ENCODE measurements at places on chromosomes 3 and 15. TPM values are rescaled to one million over a fixed set of nuclear protein-coding genes. Genes with fewer than 3 reads are reported as not detected.
A peak's percentile ranks its signal among the peaks of the same experiment; 100 is the strongest.

DNA sequence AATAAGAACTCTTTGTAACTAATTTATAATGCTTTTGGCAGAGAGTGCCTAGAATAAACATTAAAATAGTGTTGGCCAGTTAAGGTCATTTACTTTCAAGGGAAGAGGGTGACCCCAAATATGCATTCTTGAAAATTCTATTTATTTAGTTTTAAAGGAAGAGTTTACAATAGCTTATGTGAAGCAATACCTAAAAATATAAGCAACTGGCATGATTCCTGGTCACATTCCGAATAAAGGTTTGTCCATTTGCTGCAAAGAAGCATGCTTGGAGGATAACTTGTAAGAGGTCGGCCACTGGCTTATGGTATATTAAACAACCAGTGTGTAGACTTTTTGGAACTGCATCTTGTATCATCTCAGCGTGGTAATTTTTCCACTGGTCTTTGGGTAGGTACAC is 10.2 kb downstream of the MITF start:
- H3K27me3 ChIP-seq = no peaks in the 10 kb centered on the region
- H3K36me3 ChIP-seq = no peaks in the 10 kb centered on the region
- H3K27ac ChIP-seq = no peak overlapping the region
- H3K4me1 ChIP-seq = no peaks in the 10 kb centered on the region
- no peak overlapping the region for H3K4me3 ChIP-seq

The POLR2M gene
- total RNA-seq = 60.8 TPM

- H3K4me1 ChIP-seq = no peaks in the 10 kb centered on the region
- no peak for DNase-seq
- H3K27me3 ChIP-seq = no peaks in the 10 kb centered on the region
- no peaks in the 10 kb centered on the region for H3K36me3 ChIP-seq
- no peak overlapping the region for H3K27ac ChIP-seq
Observed at GRCh38 chr3:21140785-21141184, 610.2 kb downstream of the ZNF385D start.

The CMTM8 gene
- total RNA-seq = 16.4 TPM

- no peaks in the 10 kb centered on the region for H3K27me3 ChIP-seq
- H3K4me3 ChIP-seq = no peak overlapping the region
- no peak overlapping the region for H3K27ac ChIP-seq
- no peak for DNase-seq
- H3K36me3 ChIP-seq = no peaks in the 10 kb centered on the region
- no peaks in the 10 kb centered on the region for H3K4me1 ChIP-seq
Observed at GRCh38 chr3:35528728-35529127, 110.6 kb upstream of the ARPP21 start.

- DNase-seq = no peak
- H3K4me1 ChIP-seq = peaks cover 57% of the 10 kb centered on the region
- no peaks in the 10 kb centered on the region for H3K27me3 ChIP-seq
- H3K27ac ChIP-seq = peak overlapping the region; percentile 37
Observed at GRCh38 chr3:186950402-186951093, 20.2 kb downstream of the ST6GAL1 start.

- H3K27me3 ChIP-seq = no peaks in the 10 kb centered on the region
- H3K36me3 ChIP-seq = no peaks in the 10 kb centered on the region
- no peak overlapping the region for H3K4me3 ChIP-seq
Observed at GRCh38 chr15:53862386-53862785, 102.9 kb upstream of the WDR72 start.

- DNase-seq = no peak
- H3K4me3 ChIP-seq = no peak overlapping the region
- H3K27ac ChIP-seq = no peak overlapping the region
- H3K27me3 ChIP-seq = peaks cover 54% of the 10 kb centered on the region
Observed at GRCh38 chr15:99961011-99961441, 227.8 kb upstream of the LYSMD4 start.

GRCh38 chr15:25243800-25244097 is 195.1 kb downstream of the UBE3A start:
- H3K27ac ChIP-seq = no peak overlapping the region
- no peak for DNase-seq
- no peak overlapping the region for H3K4me3 ChIP-seq
- no peaks in the 10 kb centered on the region for H3K36me3 ChIP-seq

DNA sequence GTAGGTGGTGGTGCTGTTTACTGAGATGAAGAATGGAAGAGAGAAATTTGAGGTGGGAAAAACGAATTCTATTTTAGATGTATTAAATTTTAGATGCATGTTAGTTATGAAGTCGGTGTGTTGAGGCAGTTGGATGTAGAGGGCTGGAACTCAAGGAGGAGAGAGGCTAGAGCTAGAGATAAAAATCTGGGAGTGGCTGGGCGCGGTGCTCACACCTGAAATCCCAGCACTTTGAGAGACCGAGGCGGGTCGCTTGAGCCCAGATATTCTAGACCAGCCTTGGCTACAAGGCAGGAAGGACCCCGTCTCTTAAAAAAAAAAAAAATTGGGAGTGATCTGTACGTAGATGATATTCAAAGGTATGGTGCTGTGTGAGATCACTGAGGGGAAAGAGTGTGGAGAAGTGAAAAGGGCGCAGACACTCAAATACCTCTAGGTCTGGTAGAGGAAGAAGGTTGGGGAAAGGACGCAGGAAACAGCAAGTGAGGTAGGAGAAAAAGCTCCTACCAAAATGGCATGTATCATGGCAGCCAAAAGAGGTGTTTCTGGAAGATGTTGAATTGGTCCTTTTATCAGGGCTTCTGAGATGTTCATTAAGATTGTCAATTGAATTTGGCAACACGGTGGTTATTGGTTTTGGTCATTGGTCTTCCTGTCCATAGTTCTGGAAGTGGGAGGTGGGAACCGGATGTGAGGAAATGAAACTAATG is 1.8 kb downstream of the YEATS2 start:
- H3K36me3 ChIP-seq = no peaks in the 10 kb centered on the region
- no peaks in the 10 kb centered on the region for H3K27me3 ChIP-seq
- H3K27ac ChIP-seq = peak overlapping the region; percentile 90
- no peak for DNase-seq

The ACVR2B gene
- 6.6 TPM for total RNA-seq

- peaks cover 8% of the 10 kb centered on the region for H3K4me1 ChIP-seq
- H3K36me3 ChIP-seq = peaks cover 8% of the 10 kb centered on the region
- no peak overlapping the region for H3K4me3 ChIP-seq
- no peak overlapping the region for H3K27ac ChIP-seq
- DNase-seq = no peak
Observed at GRCh38 chr15:88800738-88801137, 2.5 kb upstream of the ACAN start.

The AMIGO3 gene
- total RNA-seq = not detected

DNA sequence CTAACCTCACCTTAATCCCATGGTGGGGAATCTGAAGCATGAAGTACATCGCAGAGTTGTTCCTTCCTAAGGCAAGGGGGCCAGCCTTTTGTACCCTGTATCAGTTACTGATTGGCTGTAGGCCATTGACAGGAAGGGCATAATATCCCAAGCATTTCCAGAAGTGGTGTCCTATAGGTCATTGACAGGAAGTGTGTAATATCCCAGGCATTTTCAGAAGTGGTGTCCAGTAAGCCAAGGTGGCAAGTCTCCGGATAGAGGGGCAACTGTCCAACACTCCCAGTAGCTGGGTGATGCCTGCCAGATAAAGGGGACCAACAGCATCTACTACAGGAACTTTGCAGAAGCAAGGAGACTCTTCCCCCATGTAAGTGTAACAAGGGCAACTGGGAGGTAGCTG is 52.1 kb upstream of the MYRIP start:
- peaks cover 21% of the 10 kb centered on the region for H3K27me3 ChIP-seq
- no peak overlapping the region for H3K27ac ChIP-seq
- H3K36me3 ChIP-seq = no peaks in the 10 kb centered on the region
- DNase-seq = no peak

GRCh38 chr15:99631255-99631654 is 65.5 kb downstream of the MEF2A start:
- H3K27me3 ChIP-seq = no peaks in the 10 kb centered on the region
- H3K4me1 ChIP-seq = peaks cover 30% of the 10 kb centered on the region
- DNase-seq = no peak
- H3K36me3 ChIP-seq = peaks cover 7% of the 10 kb centered on the region
- H3K27ac ChIP-seq = no peak overlapping the region

- no peak for DNase-seq
- H3K4me1 ChIP-seq = no peaks in the 10 kb centered on the region
- H3K27me3 ChIP-seq = no peaks in the 10 kb centered on the region
- H3K4me3 ChIP-seq = no peak overlapping the region
- H3K36me3 ChIP-seq = no peaks in the 10 kb centered on the region
- no peak overlapping the region for H3K27ac ChIP-seq
Observed at GRCh38 chr15:87489456-87489855, 767.1 kb downstream of the NTRK3 start.

DNA sequence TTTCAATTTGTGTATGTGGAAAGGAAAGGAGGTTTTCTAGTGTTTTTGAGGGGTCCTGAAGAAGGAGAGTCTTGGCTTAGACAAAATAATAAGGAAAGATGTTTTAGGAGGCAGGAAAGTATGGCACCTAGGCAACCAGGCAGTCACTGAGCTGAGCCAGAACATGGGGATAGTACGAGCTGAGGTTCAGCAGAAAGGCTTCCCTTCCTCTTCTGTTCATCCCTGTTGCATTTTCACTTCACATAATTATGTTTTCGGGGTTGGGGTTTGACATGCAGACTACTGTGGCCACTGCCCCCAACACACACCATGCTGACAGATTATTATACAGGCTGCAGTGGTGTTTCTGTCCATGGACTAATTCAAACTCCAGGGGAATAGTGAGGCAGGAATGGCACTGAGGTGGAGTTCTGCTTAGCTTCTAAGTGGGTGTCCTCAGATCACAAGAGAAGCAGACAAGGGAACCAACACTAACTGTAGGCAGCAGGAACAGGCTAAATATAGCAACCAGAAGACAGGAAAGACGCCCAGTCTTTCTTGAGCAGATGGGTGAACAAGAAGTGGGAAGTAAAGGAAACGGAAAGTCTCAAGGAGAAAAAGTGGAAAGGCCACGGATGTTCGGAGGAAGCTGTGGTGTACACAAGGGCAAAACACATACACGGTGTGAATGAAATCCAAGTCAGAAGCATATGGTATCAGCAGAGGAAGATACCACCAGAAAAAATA is 305.8 kb downstream of the PLCL2 start:
- no peak for DNase-seq
- H3K36me3 ChIP-seq = peaks cover 2% of the 10 kb centered on the region
- H3K27ac ChIP-seq = no peak overlapping the region

DNA sequence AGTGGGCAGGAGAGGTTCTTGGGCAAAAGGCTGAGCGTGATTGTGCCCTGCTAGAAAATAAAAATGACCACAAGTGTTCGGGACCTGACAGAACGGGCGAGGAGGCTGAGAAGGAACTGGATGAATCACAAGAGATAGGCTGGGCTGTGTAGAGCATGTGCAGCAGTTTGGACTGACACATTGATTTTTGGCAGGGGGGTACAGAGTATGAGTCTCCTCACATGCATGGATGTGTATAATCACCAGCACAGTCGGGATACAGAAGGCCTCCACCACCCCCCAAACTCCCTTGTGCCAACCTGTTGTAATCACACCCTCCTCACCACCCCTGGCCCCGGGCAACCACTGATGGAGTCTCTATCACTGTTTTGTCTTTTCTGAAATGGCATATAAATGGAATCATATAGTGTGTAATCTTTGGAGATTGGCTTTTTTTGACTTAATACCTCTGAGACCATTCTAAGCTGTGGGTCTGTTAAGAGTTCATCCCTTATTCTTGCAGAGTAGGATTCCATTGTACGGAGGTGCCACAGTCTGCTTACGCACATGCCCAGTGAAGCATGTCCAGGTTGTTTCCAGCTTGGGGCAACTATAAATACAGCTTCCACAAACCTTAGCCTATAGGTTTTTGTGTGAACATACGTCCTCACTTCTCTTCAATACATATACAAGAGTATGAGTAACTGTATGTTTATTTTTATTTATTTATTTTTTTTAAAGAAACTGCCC is 438.8 kb downstream of the FOXP1 start:
- peaks cover 4% of the 10 kb centered on the region for H3K36me3 ChIP-seq
- no peak overlapping the region for H3K4me3 ChIP-seq
- H3K27me3 ChIP-seq = no peaks in the 10 kb centered on the region
- peak overlapping the region; percentile 51 for H3K27ac ChIP-seq
- no peak for DNase-seq
- H3K4me1 ChIP-seq = peaks cover 27% of the 10 kb centered on the region

DNA sequence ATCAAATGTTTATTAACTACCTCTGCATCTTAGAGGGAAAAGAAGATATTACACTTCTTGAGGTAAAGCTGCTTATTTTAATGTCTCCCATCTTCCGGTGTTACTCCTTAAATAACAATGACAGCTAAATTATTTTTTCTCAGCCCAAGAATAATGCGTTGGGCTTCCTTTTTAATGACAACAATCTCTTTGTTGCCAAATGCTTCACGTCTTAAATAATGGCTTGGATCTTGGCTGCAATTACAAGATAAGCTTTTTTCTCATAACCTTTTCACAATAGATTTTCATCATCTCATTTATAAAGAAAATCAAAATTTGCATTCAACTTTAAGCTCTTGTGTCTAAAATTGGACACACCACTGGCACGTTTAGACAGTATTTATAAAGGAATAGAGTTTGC is 89.2 kb upstream of the COL8A1 start:
- DNase-seq = no peak
- H3K4me3 ChIP-seq = no peak overlapping the region
- H3K27ac ChIP-seq = no peak overlapping the region
- peaks cover 3% of the 10 kb centered on the region for H3K4me1 ChIP-seq

DNA sequence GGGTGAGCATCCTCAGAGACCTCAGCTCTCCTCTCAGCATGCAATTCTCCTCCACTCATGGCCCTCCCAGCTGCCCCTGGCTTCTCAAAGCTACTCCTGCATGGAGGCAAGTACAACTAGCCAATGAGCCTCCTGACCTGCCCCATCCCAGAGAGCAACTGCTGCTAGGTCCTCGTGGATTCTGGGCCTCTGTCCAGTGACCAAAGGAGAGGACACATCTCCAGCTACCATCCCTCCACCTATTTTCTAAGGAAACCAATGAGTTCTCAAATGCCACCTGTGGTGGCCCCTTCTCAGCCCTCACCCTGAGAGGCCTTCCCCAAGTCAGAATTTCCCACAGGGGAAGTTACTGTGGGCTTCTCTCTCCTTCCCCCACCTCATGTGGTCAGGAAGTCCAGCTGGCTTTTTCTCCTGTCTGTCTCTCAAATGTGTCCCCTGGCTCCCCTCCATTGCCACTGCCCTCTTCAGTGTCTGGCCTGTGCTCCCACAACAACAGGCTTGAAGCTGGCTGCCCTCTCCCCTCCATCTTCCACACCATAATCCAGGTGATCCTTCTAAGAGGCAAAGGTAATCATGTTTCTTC is 43.0 kb downstream of the LIPC start:
- H3K36me3 ChIP-seq = no peaks in the 10 kb centered on the region
- H3K4me3 ChIP-seq = no peak overlapping the region
- no peak for DNase-seq
- H3K27ac ChIP-seq = peak overlapping the region; percentile 90

- no peaks in the 10 kb centered on the region for H3K4me1 ChIP-seq
- H3K36me3 ChIP-seq = no peaks in the 10 kb centered on the region
- no peak overlapping the region for H3K27ac ChIP-seq
- DNase-seq = no peak
Observed at GRCh38 chr3:98612587-98612986, 19.2 kb upstream of the CPOX start.

DNA sequence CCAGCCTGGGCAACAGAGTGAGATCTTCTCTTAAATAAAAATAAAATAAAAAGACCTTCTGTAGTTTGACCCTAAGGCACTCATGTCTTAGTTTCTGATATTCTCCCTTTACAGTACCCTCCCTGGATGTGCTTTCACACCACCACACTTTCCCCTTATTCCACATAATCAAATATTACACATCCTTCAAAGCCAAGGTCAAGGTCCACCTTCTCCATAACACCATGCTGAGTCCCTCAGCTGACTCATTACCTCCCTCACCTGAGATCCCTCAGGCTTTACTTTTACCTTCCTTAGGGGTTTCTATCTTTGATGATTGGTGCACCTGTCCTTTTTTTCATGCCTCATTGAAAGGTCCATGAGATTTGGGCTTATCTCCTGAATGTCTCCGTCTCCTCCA is 25.5 kb upstream of the MNS1 start:
- no peak overlapping the region for H3K27ac ChIP-seq
- H3K36me3 ChIP-seq = peaks cover 4% of the 10 kb centered on the region
- no peaks in the 10 kb centered on the region for H3K4me1 ChIP-seq
- H3K4me3 ChIP-seq = no peak overlapping the region
